ENCODE measurements at places on chromosomes 11 and 22.

DNA sequence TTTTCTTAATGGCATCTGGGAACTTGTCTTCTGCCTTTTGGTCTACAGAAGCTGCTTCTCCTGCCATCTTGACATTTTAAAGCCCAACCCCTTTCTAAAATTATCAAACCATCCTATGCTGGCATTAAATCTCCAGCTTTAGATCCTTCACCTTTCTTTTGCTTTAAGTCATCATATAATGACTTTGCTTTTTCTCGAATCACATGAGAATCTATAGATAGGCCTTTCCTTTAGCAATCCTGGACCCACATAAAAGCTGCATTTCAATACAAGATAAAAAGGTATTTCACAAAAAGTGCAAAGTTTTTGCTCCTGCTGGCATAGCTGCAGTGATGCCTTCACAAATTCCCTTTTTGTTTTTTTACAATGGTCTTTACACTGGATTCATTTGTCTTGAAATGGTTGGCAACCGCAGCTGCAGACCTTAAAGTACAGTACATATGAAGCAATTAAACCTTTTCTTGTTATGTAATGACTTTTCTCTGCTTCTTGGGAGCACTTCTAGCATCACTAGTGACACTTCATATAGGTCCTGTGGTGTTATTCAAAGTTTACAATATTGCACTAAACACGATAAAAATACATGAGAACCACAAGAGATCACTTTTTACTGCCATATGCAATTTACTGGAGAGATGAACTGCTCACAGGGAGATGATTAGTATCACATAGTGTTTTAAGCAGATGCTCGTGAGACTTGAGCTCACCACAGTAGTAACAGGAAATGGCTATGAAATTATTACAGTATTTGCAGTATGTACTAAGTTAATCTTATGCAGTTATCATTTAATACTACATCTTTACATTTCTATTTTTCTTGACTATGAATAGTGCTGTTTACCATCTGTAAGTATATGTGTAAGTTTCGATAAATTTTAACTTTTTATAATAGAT lies 41.6 kb downstream of the ACER3 start:
- no peak for DNase-seq

DNA sequence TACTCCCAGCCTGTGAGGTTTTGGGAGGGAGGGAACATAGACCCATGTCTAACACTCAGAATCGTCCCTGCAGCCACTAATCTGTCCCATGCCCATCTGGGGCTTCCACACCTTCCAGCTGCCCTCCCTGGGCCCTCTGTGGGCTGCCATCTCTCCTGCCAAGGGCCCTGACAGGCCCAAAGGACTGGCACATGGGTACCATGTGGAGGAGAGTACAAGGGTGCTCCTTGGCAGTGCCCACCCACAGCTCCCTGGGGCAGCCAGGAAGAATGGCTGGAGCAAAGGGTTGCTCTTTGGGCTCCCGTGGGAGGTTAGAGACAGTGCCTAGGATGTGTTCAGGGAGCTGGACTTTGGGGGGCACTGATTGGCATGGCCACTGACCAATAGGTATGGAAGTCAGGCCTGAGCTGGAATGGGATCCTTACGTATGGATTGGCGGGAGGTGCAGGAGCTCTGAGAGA lies 56.8 kb downstream of the CD82 start:
- DNase-seq, result no peak

DNA sequence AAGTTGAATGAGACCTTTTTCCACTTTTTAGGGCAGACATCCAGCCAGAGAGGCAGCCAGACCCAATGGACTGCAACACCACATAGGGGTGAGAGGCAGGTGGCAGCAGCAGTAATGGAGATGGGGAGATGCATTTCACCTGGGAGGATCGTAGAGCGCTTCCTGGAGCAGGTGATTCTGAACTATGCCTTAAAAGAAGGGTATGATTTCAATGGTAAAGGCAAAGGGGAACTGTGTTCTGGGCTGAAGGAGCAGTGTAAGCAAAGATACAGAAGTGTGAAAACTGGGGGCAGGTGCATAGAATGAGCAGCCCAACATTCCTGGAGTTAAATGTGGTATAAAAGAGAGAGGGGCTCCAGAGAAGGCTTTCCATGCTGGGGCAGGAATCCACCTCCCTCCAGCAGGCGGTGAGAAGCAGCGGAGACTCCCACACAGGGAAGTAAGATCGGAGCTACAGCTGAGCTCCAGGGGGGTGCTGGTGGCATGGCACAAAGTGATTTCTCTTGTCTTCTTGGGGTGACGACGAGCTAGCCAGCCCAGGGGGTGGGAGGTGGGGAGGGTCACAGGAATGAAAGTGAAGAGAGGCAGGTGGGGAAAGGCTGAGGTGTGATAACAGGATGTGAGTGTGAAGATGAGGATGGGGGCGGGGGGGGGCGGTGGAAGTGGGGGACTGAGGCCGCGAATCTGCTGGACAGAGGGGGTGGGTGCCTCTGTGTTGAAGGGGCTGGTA lies 4.3 kb upstream of the SERHL2 start:
- no peak for DNase-seq

DNA sequence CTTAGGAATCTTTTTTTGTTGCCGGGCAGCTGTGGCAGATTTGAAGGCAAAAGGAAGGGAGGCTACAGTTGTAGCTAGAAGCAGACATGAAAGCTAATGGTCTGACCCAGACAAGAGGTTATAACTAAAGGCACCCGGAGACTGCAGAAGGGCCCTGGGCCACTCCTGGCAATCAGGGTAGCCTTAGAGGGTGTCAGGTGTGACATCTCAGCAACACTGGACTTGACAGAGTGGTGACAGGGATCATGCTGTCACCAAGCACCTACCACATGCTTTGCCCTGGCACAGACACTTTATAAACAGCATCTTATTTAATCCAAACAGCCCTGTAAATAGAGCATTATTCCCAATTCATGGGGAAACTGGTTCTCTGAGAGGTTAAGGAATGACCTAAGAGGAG lies 25.7 kb downstream of the TUB start:
- no peak for DNase-seq

DNA sequence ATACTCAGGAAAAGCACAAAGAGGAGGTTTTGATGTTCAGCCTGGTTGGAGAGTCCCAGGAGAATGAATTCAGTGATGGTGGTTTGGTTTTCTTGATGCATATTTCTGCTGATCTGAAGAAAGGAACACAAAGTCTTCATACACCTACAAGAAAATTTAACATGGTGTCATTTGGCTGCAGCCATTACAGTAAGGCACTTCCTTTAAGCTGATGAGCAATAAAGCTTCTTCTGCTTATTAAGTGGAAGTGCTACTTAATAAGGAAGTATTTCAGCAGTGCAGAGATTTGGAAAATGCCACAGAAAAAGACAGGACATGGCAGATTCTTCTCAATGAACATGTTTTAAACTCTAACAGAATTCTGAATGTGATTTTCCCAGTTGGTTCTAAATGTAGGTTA lies at the start of gene OR1S2:
OR1S2 (minus strand) TSS at position 101 of the 400 bp plus-strand sequence; CDS start at position 101, 0 bp downstream.
- no peak for DNase-seq

GRCh38 chr11:126918556-126918955 lies 82.0 kb downstream of the KIRREL3 start:
- no peak for DNase-seq

GRCh38 chr11:58762284-58763119 lies 30.8 kb upstream of the GLYAT start:
- DNase-seq, result no peak

- DNase-seq, result no peak
Observed at GRCh38 chr11:33615751-33616150, 84.9 kb downstream of the C11orf91 start.

All from CD4-positive, alpha-beta T cell treated with Interleukin-10 for 1 hour (primary cell).